ENCODE measurements at places on chromosomes 11 and 22.

GRCh38 chr11:67561971-67562619 lies 21.5 kb upstream of the GSTP1 start:
- no peak for DNase-seq

DNA sequence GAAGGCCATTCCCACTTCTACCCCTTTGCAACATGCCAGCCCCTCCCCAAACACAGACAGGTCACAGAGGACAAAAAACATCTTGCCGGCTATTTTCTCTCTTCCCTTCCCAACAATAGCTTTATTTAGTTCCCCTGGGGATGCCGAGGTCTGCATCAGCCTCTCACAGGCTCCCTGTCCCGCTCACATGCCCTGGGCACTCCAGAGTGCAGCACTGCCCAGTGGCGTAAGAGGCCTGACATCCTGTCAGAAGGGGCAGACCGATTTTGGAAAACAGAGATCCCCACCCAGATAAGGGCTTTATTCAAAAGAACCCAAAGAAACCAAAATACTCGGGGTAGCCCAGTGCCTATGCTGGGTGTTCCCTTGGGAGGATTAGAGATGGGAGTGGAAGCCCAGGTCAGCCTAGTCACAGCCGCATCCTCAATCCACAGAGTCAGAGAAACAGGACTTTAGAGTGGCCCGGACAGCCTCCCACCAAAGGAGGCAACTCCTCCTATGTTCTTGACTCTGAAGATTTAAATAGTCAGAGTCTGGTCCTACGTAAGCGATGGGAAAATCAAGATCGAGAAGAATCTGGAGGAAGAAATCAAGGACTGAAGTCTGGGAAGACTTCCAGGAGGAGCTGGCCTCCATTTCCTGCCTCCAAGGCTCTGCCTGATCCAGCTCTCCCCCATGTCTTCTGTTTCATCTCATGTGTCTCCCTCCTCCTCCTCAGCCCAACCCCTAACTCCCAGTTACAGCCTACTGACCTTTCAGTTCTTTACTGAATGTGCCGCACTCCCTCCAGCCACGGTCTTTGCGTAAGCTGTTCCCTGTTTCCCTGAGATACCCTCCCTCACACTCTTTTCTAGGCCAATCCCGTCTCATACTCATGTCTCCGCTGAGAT lies 129.3 kb downstream of the FBXO7 start:
- no peak for DNase-seq

DNA sequence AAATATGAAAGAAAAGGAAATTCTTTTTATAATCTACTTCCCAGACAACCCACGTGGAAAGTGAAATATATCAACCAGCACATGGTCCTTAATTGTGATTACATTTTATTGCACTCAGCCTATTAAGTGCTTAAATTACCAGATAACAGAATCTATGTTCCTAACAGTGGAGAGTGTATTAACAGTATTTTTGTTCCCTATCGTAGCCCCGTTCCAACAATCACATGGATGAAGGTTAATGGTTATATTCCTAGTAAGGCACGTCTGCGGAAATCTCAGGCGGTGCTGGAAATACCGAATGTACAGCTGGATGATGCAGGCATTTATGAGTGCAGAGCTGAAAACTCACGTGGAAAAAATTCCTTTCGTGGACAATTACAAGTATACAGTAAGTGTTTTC lies 626.1 kb upstream of the ARHGAP42 start:
- no peak for DNase-seq

- DNase-seq: no peak
Observed at GRCh38 chr11:44904261-44905020, 46.2 kb downstream of the TP53I11 start.

GRCh38 chr11:62925308-62925707 lies 4.1 kb upstream of the CHRM1 start:
- DNase-seq: no peak

DNA sequence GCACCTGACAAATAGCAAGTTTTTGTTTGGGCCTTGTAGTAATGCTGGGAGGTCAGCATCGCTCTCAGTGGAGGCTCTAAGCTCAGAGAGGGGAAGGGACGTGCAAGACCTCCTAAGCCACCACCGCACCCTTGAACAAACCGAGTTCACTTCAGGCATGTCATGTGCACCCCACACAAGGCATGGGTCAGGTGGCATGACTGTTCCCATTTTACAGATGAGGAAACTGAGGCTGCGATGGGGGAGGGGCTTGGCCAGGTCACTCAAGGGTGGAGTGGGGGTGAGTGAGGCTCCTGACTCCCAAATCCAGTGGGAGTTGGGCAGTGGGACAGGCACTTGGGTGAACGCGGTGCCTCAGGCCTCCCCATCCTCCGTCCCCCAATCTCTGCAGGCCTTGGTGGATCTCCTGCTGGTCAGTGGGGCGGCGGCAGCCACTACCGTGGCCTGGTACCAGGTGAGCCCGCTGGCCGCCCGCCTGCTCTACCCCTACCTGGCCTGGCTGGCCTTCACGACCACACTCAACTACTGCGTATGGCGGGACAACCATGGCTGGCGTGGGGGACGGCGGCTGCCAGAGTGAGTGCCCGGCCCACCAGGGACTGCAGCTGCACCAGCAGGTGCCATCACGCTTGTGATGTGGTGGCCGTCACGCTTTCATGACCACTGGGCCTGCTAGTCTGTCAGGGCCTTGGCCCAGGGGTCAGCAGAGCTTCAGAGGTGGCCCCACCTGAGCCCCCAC lies 11.2 kb downstream of the TSPO start:
- DNase-seq: no peak

- DNase-seq: peak; percentile 79
Observed at GRCh38 chr22:38718414-38718813, 12.7 kb downstream of the GTPBP1 start.

DNA sequence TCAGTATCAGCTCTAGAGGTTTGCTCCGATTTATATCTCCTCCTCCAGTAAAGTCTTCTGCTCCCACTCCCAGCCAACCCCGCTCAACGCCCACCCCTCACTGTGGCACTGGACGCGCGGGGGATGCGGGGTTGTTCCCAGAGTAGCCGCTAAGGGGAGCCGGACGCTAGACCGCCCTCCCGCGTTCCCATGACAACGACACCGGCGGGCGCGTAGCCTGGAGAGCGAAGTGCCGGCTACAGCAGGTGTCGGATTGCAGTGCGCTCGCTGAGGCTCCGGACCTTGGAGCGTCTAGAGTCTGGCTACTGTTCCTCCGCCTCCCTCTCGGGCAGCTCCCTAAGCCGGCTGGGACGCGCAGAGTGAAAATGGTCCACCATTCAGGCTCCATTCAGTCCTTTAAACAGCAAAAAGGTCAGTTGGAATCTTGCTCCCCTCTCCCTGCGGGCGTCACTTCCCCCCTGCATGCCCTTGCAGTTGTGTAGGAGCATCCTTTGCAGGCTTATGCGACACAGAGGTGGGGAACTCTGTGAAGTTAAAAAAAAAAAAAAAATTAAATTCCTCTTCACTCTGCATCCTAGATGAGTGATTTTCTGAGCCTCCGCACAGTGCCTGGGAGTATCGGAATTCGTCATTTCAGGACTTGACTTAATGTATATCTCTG lies at the start of gene ANO3:
TSS of gene ANO3 (plus strand) at position 220 of the 661 bp plus-strand sequence. CDS start at position 366, 146 bp downstream.
- peak; percentile 24 for DNase-seq

DNA sequence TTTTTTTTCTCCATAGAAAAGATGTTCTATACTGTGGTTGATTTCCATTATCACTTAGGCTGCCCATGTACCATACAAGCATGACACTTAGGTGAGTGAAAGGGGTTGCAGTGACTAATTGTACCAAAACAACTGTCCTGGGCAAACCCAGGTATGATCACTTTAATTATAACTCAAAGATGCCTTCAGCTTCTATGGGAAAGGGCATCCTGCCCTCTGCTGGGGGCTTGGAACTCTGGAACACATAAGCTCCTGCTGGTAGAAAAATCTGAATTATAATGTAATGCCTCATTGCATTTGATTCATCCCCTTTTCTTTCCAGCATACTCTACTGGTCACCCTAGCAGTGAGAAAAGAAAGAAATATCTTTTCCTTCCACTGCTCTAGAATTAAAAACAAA lies 206.3 kb downstream of the DDX10 start:
- no peak for DNase-seq

DNA sequence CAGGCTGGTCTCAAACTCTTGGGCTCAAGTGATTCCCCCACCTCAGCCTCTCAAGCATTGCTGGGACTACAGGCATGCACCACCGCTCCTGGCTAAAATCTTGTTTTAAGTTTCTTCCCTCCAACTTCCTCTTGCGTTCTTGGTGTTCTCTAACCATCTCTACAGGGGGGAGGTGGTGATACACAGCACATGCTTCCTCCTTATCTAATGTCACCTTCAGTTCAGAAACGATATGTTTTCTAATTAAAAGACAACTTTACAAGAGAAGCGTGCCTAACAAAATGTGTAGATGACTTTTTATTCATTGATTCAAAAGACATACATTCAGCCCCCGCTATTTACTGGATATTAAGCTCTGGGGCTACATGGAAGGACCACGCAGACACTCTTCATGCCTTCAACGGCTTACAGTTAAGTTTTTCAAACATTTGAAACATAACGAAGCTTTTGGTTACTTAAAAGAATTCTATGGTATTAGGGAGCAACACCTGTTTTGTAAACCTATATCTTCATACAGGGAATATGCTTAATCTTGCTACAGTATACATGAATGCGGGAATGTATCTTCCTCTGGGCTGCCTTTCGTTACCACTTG lies 933 bp upstream of the DLAT start:
- DNase-seq: no peak

DNA sequence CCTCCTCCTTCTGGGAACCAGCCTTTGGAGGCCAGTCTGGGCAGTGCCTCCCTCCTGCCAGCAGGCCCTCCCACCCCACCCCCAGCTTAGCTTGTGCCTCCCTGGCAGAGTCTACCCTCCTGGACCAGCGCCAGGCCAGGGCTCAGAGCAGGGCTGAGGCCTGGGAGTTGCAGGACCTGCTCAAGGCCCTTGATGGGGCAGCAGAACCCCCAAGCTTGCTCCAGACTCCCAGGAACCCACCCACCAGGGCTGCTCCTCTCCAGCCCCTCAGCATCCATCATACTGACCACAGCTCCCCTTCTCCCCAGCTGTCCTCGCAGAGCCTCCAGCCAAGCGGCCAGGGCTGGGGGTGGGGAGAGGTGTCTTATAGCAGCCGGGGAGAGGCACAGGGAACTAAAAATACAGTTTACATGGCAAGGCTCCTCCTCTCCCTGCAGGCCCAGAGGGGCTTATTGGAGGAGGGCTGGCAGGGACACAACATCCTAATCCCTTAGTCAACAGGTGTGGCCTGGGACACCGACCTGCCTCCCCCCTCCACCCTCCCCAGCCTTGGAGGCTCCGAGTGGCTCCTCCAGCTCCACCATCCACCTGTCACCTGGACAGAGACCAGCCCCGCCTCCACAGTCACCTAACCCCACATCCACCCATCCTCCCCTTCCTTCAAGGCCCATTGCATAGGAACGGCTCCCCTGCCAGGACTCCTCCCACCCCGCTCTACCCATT lies 5.2 kb upstream of the MB start:
- peak; percentile 83 for DNase-seq

DNA sequence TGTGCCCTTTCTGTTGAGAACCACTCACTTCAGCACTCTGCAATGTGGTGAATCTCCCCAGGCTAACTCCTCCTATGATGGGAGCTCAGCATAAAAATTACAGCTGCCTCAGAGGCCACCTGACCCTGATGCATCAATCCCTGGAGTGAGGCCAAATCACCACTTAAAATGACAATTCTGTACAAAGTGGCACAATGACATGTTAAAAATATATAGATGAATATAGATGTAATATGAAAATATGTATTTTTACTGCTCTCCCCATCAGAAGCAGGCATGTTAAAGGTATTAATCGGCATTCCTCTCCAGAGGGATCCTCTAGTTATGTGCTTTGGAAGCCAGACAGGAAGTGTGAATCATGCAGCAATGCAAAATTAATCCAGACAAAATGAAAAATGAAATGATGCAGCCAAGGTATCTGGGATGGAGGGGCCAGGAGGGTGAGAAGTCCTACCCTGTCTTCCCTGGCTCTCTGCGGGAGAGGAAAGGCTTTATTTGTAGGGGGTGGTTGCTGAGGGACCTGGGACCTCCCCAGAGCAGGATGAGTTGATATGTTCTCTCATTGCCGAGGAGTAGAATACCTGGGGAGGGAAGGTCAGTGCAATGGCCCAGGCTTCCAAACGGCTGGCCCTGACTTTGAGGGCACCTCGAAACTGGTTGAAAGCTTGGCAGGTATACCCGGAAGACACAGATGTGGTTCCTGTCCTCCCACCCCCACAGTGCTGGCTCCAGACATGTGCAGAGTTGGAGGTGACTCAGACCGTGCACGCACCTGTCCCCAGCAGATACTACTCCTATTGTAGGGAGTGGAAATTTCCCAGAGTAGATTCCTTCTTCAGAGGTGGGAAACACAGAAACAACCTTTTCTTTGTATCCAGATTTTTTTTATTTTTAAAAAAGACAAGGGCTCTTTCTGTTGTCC lies 347.9 kb upstream of the NCAM1 start:
- no peak for DNase-seq

- no peak for DNase-seq
Observed at GRCh38 chr11:21897752-21898151, 295.1 kb upstream of the ANO5 start.

GRCh38 chr11:107243929-107244328 lies 213.7 kb downstream of the CWF19L2 start:
- no peak for DNase-seq

GRCh38 chr22:30290342-30291057 lies 1.2 kb upstream of the CASTOR1 start:
- no peak for DNase-seq

GRCh38 chr22:35840302-35840739 lies 122.6 kb downstream of the APOL5 start:
- DNase-seq: peak; percentile 86

DNA sequence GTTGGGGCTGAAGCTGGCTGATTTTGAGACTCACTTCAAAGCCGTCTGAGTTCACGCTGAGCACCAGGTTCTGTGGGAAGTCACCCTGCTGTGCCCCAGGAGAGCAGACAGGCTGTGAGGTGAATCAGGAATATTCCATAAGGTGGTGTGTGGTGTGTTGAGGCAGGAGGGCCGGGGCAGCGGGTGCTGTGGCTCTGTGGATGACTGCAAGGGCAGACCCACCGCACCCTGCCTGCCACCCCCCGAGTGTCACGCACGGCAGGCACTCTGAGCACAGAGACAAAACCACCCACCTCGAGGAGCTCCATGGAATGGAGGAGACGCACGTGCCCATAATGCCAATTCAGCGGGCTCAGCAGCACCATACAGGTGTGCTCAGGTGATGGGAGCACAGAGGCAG lies 147.8 kb downstream of the PKNOX2 start:
- no peak for DNase-seq

GRCh38 chr11:79045800-79046304 lies 395.0 kb downstream of the TENM4 start:
- no peak for DNase-seq

- DNase-seq: no peak
Observed at GRCh38 chr11:67288198-67288451, 978 bp upstream of the ANKRD13D start.

DNA sequence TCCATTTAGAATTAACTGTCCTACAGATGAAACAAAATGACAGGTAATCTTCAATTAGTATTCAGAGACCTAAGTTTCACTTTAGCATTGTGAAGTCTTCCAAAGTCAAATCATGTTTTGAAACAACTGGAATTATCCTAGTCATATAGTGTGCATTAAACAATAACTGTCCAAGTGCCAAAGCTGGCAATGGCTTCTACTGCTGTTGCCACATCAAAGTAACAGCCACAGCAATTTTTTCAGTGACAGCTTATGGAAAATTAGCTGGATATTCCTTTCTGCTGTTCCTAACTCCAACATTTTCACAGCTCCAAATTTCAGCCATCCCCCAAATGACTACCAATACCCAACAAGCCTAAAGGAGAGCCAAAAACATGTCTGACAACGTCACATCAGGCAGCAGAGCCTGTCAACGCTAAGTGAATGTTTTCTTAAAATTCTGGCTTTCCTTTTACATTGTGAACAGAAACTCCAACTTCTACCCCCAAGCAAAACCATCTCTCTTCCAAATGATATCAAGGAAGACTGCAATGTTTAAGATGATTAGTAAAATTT lies 45.3 kb upstream of the CCDC34 start:
- no peak for DNase-seq

All from transverse colon (tissue), 4 donors.